ENCODE measurements at places on chromosomes 1 and 21.

- no peak for DNase-seq
Measured at GRCh38 chr1:201128476-201128875, 1.5 kb upstream of the ASCL5 start.

DNA sequence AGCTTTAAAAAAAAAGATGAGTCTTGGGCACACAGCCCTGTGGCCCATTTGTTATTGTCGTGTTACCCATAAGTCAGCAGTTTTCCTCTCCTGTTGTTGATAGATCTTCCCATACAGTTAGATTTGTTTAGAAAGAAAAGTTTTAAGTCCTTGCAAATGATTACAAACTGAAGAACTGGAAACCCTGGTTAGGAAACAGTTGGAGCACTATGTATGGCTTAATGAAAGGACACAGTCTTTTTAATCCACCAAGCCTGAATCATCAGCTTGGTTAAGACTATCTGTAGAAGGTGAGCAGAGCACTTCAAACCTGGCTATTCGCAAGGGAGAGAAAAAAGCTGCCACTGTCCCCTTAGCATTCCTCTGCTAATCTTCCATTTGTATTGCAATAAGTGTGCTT, 241.0 kb downstream of the DISC1 start:
- DNase-seq: no peak

DNA sequence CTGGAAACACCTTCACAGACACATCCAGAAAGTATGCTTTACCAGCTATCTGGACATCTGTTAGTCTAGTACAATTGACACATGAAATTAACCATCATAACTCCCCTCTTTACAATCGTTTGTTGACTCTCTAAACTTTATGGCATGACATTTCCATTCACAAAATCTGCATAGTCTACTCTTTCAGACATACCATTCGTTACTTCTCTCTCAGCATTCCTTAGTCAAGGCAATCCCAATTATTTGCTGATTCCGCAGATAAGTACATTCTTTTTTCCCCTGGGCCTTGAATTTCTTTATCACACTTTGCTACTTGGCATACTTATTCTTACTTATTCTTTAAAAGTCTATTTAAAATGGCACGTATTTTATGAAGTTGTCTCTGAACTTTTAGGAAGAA, 15.1 kb upstream of the CRB1 start:
- no peak for DNase-seq

DNA sequence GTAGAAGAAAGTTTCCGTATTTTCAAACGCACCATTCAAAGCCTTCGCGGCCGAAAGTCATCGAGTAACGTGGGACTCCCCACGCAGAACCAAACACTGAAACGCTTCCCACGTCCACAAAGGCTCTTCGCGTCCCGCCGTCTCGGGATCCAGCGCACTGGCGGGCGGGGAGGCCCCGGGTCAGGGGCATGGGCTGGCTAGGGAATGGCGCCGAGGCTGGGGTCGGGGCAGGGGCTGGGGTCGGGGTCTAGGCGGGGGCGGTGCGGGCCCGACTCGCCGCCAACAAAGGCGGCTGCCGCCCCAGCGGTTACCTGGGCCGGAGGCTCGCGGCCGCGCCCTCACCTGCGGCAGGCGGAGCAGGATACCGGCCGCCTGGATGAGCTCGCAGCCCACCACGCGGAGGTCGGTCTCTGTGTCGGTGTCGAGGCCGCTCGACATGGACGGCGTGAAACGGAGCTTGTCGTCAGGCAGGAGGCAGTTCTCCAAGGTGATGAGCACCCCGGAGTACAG, 403 bp downstream of the CCNL2 start:
- DNase-seq: no peak

DNA sequence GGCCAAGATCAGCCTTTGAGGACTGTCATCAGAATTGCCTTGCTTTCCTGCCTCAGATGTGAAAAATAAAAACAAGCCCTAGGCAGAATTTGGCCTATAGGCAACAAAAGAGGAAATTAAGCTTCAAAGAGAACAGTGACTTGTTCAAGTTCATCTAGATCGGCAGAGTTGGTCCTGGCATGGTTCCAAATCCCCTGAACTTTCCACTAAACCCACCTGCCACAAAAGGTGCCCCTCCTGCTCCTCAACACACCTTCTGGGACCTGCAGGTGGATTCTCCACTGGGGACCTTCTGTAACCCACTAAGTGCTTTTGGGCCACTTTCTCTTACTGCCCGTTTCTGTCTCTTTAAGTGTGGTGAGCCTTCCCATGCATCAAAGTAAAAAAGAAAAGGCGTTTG, 42.5 kb upstream of the LRRN2 start:
- DNase-seq: no peak

DNA sequence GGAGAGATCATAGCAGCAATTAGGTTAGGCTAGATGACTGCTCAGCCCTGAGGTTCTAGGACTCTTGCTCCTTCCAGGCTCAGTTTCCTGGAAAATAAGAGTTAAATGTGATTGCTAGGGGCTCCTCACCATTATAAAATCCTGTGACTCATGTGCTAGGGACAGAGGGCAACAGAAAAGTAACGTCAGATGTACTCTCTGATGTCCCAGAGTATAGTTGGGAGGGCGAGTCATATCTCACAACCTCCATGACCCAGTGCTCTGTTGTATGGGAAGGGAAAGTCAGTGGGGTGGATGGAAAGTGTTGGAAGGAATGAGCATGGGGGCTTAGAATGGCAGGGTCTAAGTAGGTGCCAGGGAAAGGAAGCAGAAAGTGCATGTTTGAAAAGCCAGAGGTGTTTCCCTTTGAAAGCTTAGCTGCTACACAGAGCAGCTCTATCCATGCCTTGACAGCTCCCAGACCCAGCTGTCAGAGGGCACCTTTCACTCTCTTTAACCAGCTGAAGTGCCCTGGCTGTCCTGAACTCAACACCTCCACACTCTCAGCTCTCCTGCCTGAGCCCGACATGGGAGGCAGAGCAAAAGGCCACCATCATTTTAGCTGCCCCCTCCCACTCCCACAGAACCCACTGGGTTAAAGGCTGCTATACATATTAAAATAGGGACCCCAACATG, 11.6 kb downstream of the GJA5 start:
- DNase-seq: no peak

DNA sequence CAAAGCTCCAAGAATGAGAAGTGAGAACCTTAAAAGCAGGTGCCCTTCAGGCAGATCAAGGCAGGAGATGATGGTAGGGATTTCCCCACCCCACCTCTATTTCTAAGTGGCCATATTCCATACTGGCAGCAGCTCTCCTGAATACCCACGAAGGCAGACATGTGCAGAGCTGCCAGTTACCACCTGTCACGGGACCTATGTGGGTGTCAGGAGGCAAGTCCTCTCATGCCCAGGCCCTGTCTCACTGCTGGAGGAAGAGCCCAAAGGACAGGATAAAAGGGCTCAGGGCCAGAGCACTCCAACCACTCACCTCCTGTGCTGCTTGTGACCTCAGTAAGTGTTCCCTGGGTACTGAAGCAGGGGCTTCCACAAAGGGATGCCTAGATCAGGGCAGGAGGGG, 721 bp upstream of the LCE1B start:
- no peak for DNase-seq

DNA sequence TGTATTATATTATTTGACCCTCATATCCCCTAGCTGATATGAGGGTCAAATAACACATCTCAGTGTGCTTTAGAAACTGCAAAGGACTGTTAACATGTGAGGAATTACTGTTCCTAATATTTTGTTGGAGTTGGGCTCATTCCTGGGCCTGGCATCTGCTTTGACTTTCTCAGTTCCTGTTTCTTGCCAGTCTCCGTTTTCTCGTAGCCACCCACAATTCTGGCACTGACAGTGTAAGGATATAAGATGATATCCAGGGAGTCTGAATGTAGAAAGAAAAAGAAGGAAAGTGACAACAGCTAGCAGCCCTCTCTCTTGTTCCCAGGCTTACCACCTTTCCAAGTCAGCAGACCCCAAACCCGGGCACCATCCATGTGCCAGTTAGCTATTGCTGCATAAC, 54.4 kb upstream of the SCMH1 start:
- DNase-seq: no peak

- no peak for DNase-seq
Measured at GRCh38 chr1:62726011-62726442, 37.8 kb upstream of the DOCK7 start.

DNA sequence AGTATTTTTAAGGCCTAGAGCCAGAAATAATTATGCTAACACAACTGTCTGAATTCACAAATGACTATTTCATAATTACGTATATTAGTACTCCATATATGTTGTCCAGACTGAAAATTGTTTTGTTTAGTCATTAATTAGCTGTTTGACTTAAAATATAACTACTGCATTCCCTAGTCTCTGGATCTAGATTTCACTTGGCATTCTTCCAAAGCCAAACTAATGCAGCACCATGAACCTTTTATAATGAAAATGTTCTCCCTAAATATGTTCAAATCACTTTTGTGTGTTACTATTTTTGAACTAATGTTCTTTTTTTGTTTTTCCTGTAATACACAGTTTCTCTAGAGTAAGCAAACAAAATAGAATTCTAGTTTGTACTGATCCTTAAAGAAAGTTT, 46.1 kb downstream of the CAMTA1 start:
- no peak for DNase-seq

DNA sequence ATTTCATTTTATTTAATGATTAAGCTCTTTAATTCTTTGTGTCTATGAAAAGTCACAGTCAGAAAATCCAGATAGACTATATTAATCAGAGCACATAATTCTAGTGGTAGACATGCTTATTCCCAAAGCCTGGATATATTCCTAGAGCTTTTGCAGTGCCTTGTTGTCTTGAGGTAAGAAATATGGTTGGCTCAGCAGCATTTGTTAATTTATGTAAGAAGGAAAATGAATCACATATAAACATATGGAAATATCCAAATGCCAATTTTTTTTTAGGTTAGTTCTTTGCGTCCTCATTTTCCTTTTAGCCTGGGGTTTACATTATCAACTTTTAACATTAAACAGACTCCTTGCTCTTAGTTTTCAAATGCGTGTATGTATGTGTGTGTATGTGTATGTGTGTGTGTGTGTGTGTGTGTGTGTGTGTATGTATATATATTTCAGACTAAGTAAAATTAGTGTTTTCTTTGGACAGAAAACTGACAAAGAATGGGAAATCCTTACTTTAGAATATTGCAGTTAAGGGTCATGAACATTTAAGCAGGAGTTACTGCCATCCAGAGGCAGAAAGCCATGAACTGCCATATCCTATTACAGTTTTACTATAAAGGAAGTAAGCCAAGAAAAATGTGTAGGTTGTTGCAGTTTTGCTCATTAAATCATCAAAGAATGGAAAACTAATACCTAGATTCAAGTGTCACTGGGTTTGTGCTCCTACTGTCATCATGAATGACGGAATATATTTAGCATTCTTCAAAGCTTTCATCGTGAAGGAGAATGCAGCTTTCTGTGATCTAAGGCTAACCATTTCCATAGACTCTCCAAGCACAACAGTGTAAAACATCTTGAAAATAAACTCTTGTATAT, 477.1 kb upstream of the NR5A2 start:
- no peak for DNase-seq

DNA sequence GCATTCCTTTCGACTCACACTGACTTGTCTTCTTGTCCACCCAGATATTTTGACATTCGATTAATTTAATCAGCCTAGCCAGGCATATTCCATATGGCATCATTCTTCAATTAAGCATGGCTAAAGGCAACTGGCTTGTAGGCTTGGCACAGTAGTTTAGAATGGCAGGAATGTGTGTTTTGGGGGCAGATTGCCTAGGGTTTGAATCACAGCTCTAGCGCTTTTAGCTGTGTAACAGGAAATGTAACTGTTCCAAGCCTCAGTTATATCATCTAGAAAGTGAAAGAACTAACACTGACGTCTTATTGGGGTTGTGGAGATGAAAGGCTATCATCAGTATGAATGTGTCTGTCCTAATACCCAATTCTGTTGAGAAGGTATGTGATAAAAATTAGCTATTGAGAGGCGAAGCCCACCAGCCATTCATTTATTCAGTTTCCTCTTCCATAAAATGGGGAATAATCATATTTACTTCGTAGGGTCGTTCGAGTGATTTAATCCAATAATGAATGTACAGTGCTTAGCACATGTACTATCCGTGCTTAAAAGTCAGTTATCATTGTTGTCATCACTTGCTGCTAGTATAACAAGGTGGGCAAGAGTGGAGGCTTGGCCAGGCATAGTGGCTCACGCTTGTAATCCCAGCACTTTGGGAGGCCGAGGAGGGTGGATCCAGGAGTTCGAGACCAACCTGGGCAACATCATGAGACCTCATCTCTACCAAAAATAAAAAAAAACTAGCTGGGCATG, 41.6 kb upstream of the GRHL3 start:
- no peak for DNase-seq

- no peak for DNase-seq
Measured at GRCh38 chr1:64846573-64847430, 101.9 kb downstream of the RAVER2 start.
